ENCODE measurements at places on chromosomes 16 and 17. TPM values are rescaled to one million over a fixed set of nuclear protein-coding genes. Genes with fewer than 3 reads are reported as not detected.

DNA sequence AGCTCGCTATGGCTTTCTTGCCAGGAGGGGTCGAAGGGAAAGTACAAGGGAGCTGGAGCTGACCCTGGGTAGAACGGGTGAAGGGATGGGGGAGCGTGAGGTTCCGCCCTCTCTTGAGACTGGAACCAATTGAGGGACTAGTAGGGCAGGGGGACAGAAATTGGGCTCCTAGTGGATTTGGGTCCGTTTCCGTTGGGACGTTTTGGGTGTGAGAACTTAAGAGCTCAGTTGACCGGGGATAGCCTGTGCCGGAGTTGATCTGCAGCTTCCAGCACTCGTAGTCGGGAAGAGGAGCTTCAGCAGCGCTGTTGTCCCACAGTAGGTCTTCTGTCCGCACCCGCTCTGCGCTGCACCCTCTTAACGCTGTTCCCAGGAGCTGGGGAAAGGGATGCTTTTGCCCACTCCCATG lies 481 bp downstream of the CNTROB start:
- peak; percentile 45 for DNase-seq

TADA2A gene
- total RNA-seq = 22.4 TPM

WNT9B gene
- not detected for total RNA-seq

GRCh38 chr17:16931318-16932060 lies 40.4 kb downstream of the TNFRSF13B start:
- no peak for DNase-seq

GRCh38 chr17:65975878-65976277 lies 216.1 kb downstream of the CEP112 start:
- no peak for DNase-seq
